ENCODE measurements at places on chromosomes 16 and 17.

DNA sequence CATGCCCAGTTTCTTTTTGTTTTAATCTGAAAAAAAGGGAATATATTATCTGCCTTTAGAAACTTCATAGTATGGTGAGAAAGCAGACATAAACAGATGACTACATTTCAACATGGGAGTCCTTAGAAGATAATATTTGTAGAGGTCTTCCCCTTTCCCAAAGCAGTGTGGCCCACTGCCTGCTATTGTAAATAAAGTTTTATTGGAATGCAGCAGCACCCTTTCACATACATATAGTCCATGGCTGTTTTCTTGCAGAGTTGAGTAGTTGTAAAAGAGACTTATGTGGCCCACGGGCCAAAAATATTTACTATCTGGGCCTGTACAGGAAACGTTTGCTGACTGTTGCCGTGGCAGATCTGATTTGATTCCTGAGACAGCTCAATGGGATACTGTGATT lies 8.5 kb downstream of the KATNIP start:
- no peaks in the 10 kb centered on the region for H3K4me1 ChIP-seq
- DNase-seq: no peak
- peaks cover 2% of the 10 kb centered on the region for H3K36me3 ChIP-seq
- H3K27ac ChIP-seq: no peak overlapping the region
- H3K4me3 ChIP-seq: no peak overlapping the region
- no peaks in the 10 kb centered on the region for H3K27me3 ChIP-seq

- H3K36me3 ChIP-seq: no peaks in the 10 kb centered on the region
- H3K4me3 ChIP-seq: no peak overlapping the region
- peak; percentile 14 for DNase-seq
- H3K27me3 ChIP-seq: no peaks in the 10 kb centered on the region
- H3K4me1 ChIP-seq: peaks cover 14% of the 10 kb centered on the region
These were observed 271.5 kb upstream of the C16orf82 start for GRCh38 chr16:26795184-26795583.

DNA sequence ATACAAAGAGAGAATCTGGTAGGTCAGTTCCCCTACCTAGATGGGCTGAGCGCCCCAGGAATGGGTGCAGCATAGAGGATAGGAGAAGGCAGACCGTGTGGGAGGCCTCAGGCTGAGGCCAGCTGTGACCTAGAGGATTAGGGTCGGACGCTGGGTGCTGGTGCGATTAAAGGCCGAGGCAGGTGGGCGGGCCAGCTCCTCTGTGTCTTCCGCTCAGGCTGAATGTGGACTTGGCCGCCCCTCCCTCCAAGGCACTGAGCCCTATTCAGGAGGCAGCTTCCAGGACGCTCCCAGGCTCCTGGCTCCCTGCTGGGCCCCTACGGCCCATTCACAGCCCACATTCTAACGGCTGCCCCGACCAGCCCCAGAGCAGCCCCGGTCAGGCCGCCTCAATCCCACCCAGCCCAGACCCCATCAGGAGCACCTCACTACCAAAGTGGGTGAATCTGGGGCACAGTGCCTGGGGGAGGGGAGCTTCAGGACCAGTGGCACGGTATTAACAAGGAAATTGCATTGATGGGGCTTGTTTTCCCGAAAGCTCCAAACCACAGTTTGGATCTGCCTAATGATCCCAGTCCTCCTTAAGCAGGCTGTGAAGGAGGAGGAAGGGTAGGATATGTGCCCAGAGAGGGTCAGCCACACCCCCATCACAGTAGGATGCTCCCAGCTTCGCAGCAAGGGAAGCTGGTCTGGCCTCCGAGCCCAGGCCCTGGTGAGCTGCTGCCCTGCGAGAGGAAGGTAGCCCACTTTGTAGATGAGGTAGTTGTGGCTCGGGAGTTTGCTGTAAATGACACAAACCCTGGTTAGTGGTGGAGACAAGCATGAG lies 14.5 kb downstream of the RHBDL3 start:
- H3K27me3 ChIP-seq: peaks cover 8% of the 10 kb centered on the region
- no peak for DNase-seq
- H3K27ac ChIP-seq: no peak overlapping the region
- no peaks in the 10 kb centered on the region for H3K4me1 ChIP-seq
- no peaks in the 10 kb centered on the region for H3K36me3 ChIP-seq

GRCh38 chr17:49071106-49071505 lies 61.5 kb upstream of the B4GALNT2 start:
- no peak for DNase-seq
- H3K36me3 ChIP-seq: no peaks in the 10 kb centered on the region
- H3K4me1 ChIP-seq: no peaks in the 10 kb centered on the region
- H3K27me3 ChIP-seq: peaks cover 9% of the 10 kb centered on the region
- no peak overlapping the region for H3K4me3 ChIP-seq

DNA sequence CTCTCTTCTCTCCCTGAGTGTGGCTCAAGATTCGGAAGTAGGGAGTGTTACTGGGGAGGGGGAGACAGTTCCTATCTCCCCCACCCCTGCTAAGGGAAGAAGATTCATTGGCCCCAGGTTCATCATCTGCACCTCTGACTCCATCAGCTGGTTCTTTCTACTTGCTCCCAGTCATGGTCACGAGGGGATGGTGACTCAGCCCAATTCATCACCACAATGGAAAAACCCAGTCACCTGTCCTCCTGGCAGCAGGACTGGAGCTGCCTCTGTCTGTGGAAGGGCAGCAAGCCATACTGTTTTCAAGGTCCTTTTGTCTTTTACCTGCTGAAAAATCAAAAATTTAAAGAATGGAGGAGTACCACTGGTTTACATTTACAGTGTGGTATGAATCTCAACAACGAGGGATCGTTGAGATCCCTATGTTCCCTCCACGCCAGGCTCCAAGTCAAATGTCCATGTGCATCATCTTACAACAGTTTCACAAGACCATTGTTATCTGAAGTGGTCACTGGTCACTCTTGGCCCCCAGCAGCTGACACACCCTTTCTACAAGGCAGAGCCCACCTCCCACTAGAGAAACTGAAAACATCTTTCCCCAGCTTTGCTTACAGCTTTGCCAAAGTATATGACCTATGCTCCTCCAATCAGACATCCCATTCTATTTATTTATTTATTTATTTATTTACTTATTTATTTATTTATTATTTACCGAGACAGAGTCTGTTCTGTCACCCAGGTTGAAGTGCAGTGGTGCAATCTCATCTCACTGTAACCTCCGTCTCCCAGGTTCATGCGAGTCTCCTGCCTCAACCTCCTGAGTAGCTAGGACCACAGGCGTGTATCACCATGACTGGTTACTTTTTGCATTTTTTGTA lies 40.4 kb upstream of the NDRG4 start:
- H3K36me3 ChIP-seq: no peaks in the 10 kb centered on the region
- peak; percentile 30 for DNase-seq
- H3K27me3 ChIP-seq: peaks cover 30% of the 10 kb centered on the region
- peaks cover 10% of the 10 kb centered on the region for H3K4me1 ChIP-seq

DNA sequence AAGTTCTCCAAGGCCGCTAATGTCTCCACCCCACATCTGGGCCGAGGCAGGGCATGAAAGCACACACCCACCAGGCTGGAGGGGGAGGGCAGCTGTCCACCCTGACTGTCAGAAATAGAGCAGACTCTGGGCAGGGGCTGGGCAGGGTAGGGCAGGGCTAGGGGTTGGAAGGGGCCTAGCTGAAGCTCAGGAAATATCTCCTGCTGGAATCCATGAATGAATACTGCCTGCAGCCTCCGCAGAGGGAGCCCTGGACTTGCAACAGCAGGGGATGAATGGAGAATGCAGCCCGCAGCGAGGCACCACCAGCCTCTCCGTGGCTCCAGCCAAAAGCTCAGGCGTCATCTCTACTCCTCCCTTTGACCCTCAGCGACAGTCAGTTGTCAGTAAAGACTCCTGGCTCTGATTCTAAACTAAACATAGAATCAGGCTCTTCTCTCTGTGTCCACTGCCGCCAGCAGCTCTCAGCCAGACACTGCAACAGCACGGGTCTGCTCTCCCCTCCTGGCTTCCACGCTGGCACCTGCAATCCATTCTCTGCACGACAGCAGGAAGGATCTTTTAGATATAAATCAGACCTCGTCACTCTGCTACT lies 23.9 kb upstream of the NGFR start:
- H3K36me3 ChIP-seq: no peaks in the 10 kb centered on the region
- no peak for DNase-seq
- H3K27me3 ChIP-seq: peaks cover 46% of the 10 kb centered on the region
- no peaks in the 10 kb centered on the region for H3K4me1 ChIP-seq

GRCh38 chr17:64358261-64358788 lies 32.3 kb downstream of the PECAM1 start:
- peaks cover 2% of the 10 kb centered on the region for H3K27me3 ChIP-seq
- H3K36me3 ChIP-seq: no peaks in the 10 kb centered on the region
- H3K27ac ChIP-seq: no peak overlapping the region
- DNase-seq: no peak
- H3K4me1 ChIP-seq: no peaks in the 10 kb centered on the region
- no peak overlapping the region for H3K4me3 ChIP-seq

- no peaks in the 10 kb centered on the region for H3K27me3 ChIP-seq
- no peak overlapping the region for H3K4me3 ChIP-seq
- no peaks in the 10 kb centered on the region for H3K4me1 ChIP-seq
These were observed 6.9 kb upstream of the ABCA10 start for GRCh38 chr17:69235338-69236058.

DNA sequence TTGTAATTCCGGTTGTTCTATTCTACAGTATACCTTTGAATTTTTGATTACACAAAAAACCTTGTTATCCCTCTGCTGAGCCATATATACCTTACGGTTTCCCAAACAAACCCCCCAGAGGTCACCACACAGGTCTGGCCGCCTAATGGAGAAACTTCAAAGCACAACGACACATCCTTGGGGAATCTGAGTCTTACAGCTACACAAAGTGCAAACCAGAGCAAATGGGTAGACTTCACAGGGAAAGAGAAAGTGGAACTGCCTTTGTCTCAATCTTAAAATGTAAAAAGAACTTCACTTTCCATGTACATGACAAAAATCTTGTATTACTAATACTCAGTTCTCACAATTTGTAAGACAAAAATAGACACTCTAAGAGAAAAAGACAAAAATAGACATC lies 2.7 kb downstream of the FBXO31 start:
- peaks cover 8% of the 10 kb centered on the region for H3K36me3 ChIP-seq
- no peak for DNase-seq
- H3K27ac ChIP-seq: peak overlapping the region; percentile 91
- peaks cover 2% of the 10 kb centered on the region for H3K27me3 ChIP-seq
- H3K4me3 ChIP-seq: peak overlapping the region; percentile 89
- H3K4me1 ChIP-seq: peaks cover 36% of the 10 kb centered on the region

DNA sequence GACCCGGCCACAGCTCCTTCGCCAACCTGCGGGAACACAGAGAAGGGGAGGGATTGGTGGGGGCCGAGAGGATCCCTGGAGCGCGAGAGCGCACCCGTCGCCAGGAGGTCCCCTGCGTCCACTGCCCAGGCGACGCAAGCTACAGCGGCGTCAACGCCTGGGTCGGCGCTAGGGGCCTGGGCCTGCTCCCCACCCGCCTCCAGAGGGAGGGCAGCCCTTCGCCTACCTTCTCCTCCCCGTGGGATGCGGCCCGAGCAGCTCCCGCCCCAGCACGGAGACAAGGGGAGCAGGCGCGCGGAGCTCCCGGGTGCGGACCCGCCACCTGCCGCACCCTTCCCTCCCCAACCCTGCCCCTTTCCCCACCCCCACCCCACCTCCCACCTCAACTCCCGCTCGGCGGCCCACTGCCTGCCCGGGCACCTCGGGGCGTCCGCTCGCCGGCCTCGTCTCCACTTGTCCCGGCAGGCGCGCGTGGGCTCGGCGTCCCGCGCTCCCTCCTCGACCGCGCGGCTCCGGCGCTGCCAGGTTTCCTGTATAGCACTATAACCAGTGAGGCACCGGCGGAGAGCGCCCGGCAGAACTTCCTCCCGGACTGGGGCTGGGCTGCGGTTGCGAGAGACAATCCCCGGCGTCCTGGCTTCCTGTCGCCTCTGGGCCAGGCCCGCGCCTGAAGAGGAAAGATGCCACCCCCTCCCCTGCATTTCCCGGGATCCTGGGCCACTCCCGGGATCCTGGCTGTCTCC lies 119.1 kb upstream of the SMURF2 start:
- peaks cover 8% of the 10 kb centered on the region for H3K36me3 ChIP-seq
- peaks cover 6% of the 10 kb centered on the region for H3K27me3 ChIP-seq
- H3K27ac ChIP-seq: peak overlapping the region; percentile 48

GRCh38 chr17:80063830-80064585 lies 27.6 kb downstream of the CCDC40 start:
- H3K36me3 ChIP-seq: no peaks in the 10 kb centered on the region
- no peaks in the 10 kb centered on the region for H3K27me3 ChIP-seq
- DNase-seq: no peak
- no peak overlapping the region for H3K4me3 ChIP-seq
- H3K4me1 ChIP-seq: no peaks in the 10 kb centered on the region

- H3K27me3 ChIP-seq: peaks cover 2% of the 10 kb centered on the region
- DNase-seq: no peak
- H3K27ac ChIP-seq: no peak overlapping the region
- H3K4me3 ChIP-seq: no peak overlapping the region
- peaks cover 7% of the 10 kb centered on the region for H3K36me3 ChIP-seq
These were observed 9.2 kb downstream of the SGSM2 start for GRCh38 chr17:2346475-2346874.

DNA sequence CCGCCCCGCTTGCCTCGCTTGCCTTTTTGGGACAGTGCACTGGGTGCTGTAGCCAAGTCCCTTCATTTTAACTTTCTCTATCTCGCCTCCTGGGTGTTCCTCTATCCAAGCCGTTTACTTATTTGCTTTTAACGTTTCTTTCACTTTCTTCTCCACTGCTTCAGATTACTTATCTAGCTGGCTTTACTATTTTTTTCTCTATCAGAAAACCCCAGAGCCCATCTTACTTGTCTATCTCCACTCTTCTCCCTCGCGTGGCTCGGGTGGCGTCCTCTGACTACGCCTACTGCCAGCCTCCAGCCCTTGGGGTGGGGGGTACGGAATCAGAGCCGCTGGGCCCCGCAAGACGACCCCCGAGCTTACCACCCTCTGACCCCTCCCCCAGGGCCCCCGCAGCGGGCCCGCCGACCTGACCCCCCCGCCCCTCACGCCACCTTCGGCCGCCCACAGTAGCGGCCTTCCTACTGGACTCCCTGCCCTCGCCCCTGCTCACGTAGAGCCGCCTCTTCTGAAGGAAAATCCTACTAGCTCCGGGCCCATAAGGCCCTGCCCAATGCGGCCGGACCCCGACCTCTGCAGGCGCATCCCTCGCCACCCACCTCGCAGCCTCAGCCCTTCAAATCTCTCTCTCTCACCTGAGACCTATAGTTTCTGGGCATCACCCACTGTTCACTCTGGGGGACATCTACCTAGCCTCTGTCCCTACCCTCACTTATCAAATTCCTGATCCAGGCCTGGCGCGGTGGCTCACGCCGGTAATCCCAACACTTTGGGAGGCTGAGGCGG lies 1.0 kb upstream of the SLC12A4 start:
- H3K27me3 ChIP-seq: no peaks in the 10 kb centered on the region
- no peak for DNase-seq
- peak overlapping the region; percentile 82 for H3K4me3 ChIP-seq
- H3K27ac ChIP-seq: peak overlapping the region; percentile 91

- peak within 1 kb of the TSS; percentile 63 for H3K4me3 ChIP-seq
- H3K27me3 ChIP-seq: peaks cover 71% of the 10 kb centered on the region
- no peak within 1 kb of the TSS for H3K27ac ChIP-seq
- H3K4me1 ChIP-seq: peaks cover 11% of the 10 kb centered on the region
- no peak for DNase-seq
- H3K36me3 ChIP-seq: no peaks in the 10 kb centered on the region
These were observed at the start of gene SLC6A4 for GRCh38 chr17:30235386-30236296. Gene SLC6A4, minus strand, starts transcription at chr17:30235697. Its CDS starts 13,739 bp downstream, at chr17:30221958.

Data from activated T-helper 1 cell treated with anti-CD3 and anti-CD28 coated beads, Interleukin-12 subunit alpha, Interleukin-12 subunit beta, Interleukin-2, Interleukin-4 antibody, amounts not matched to agents 30 ng/mL and 10 ng/mL and 1 ng/mL, durations not matched to agents 14 hours and 24 hours and 36 hours (primary cell).